ENCODE measurements at places on chromosomes 16 and 17. TPM values are rescaled to one million over a fixed set of nuclear protein-coding genes. Genes with fewer than 3 reads are reported as not detected.

Gene HSD17B1
- total RNA-seq: 2.3 TPM

DNA sequence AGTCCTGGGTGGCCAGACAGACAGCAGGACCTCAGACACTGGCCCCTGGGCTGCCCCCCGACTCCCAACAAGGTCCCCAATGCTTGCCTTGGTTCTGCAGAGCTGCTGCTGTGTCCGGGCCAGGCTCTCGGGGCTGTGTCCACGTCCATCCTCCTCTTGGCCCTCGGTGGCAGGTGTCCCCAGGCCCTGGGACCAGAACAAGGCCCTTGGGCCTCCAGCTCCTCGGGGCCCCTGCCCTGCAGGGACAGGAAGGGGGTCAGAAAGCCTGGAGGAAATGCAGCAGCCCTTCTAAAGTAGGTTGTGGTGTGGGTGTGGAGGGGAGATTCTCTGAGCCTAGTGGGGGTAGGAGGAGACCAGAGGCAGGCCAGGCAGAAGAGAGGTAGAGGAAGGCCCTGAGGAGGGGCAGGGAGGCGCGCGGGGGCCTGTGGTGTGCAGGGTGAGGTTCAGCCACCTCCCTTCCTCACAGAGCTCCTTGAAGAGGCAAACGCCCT lies 2.5 kb upstream of the AXIN1 start:
- no peak for DNase-seq

GRCh38 chr17:70750983-70751382 lies 581.7 kb downstream of the KCNJ2 start:
- no peak for DNase-seq

Gene SP6
- 0.05 TPM for total RNA-seq

- DNase-seq: no peak
These were observed 7.9 kb upstream of the SCNN1G start for GRCh38 chr16:23174622-23175021.

- DNase-seq: no peak
These were observed 35.3 kb downstream of the MRTFB start for GRCh38 chr16:14106457-14106856.

GRCh38 chr17:20920815-20921199 lies 122.0 kb downstream of the USP22 start:
- DNase-seq: no peak

DNA sequence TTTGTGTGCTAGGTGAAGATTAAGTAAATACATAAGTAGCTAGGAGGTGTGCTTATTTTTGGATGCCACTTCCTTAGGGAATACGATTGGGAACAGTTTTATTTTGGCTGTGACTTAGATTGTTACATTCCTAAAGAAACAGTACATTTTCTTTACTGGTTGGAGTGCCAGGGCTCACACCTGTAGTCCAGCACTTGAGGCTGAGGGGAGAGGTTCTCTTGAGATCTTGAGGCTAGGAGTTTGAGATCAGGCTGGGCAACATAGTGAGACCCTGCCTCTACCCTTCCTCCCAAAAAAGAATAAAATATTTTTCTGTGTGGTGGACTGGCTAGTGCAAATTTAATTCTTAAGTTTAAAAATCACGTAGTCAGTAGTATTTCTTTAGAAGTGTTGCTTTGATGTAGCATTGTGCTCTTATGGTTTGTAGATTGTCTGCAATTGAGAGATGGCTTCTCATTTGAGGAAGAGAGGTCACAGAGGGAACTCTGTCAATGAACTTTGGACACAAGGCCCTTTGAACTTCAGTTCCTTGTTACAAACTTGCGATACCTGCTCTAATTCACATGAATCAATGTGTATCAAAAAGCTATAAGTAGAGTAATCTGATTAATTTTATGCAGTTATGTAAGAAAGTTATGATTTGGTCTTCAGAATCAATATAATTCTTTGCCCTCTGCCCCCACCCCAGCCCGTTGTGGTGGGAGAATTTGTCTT lies 7.1 kb downstream of the HAPSTR1 start:
- no peak for DNase-seq

- DNase-seq: no peak
These were observed 26.9 kb downstream of the TOM1L1 start for GRCh38 chr17:54927525-54927924.

GRCh38 chr16:65098916-65099315 lies 22.9 kb downstream of the CDH11 start:
- DNase-seq: no peak

Gene HBA1
- total RNA-seq: 114 TPM

DNA sequence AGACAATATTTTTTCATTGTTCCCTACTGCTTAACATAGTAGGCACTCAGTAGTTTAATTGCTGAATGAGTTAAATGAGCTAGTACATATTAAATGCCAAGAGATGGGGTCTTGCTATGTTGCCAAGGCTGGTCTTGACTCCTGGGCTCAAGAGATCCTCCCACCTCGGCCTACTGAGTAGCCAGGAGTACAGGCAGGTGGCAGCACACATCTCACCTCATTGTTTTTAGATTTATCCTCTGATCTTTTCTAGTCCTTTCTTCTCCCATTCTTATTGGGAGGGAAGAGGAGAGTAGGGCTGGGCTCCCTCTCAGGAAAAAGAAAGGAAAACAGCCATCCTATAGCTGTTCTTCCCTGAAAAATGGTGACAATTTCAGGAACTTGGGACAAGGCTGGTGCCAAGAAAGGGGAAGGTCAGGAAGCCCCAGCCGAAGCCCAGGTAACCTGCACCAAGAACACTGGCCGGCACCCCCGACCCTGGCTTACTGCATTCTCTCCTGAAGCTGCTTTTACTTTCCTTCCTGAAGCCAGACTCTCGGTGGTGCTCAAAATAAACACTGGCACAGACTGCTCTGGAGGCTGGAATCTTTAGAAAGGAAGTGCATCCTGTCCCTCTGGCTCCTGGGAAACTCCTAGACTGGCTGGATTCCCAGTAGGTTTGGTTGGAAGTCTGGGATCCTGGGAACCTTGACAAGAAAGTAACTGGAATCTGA lies 2.7 kb downstream of the TNFAIP1 start:
- peak; percentile 83 for DNase-seq

GRCh38 chr17:17021194-17021863 lies 20.9 kb upstream of the MPRIP start:
- peak; percentile 69 for DNase-seq

Gene FOXL1
- total RNA-seq: 0.79 TPM
